Globus pallidus (tissue), 1 donor: ENCODE measurements at places on chromosomes 11 and 22.

DNA sequence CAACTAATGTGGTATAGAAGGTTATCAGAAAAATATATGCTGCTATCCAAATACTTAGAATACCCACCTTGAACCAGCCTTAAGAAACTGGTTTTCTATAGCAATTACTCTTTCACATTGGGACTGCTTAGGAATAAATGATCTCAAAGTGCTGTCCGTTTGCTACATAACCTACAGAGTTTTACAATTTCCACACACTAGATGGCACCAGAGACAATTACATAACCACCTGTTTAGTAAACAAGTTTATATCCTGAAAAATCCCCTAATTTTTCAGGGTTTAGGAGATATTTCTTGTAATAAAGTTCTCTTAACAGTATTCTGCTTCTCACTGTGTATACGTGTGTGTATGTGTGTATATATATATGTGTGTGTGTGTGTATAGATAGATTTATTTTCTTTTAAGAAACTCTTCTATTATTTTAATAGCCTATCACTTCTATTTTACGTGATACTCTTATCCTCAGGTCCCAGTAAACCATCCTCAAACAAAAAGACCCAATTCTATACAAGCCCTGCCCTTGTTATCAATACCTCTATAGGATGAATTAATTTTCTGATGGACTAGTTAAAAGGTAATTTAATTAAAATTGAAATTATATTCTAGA is 6.7 kb upstream of the OR5I1 start:
- DNase-seq = peak; percentile 43

DNA sequence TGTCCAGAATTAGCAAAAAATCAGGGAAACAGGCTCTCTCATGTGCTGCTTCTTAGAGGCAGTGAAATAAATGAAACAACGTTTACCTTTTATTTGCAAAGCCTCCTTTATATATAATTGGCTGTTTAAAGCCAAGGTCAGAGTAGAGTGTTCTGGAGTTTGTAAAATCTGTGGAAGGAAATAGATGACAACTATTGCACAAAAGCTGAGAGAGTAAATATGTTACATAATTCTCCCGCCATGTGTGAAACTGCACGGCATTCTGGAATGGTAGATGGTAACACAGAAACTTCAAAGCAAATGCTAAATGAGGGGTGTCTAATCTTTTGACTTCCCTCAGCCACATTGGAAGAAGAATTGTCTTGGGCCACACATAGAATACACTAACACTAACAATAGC is 51.5 kb upstream of the FGF3 start:
- no peak for DNase-seq

- no peak for DNase-seq
Measured at GRCh38 chr11:35145271-35145670, 6.3 kb downstream of the CD44 start.

DNA sequence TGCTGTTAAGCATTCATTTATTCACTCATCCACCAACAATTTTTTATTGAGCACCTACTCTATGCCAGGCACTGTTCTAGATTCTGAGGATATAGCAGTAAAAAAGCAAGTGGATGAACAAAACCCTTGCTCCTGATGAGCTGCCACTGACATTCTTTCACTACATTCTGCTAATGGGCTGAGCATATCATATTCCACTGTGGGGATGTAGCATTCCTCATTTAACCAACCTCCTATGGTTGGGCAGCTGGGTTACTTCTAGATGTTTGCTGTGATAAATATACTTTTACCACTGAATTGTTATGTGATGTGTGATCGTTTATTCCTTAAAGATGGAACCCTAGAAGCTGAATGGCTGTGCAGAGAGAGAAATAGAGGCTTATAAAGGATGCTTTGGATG is 176.9 kb downstream of the MN1 start:
- DNase-seq = no peak

DNA sequence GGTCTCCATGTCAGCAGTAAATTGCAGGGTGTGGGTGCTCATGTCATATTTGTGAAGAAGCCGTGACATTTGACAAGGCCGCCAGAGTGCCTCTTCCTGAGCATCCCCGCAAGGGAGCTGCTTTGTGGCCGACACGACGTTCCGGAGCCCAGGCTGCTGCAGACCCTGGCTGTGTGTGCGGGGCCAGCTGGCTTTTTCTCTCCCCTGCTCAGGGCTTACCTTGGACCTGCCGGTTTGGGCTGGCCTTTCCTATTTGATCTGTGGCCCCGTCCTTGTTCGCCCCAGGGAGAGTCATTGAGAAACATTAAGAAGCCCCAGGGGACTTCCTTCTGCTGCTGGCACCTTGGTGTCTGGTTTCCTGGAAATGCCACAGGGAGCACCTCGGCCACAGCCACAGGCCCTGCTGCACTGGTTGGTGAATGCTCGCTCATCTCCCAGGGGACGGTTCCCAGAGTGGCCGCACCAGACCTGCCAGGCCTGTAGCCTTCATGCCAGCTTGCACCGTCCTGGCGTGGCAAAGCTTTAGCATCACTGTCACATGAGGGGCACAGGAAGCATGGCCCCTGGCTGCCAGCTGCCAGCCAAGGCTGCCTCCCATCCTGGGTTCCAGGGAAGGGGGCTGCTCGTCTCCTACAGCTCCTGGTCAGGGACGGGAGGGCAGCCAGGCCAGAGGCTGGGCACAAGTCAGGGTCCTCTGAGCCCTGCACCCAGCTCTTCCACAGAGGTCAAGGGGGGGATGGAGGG is 5.4 kb downstream of the GRK2 start:
- DNase-seq = no peak
